ENCODE measurements at places on chromosomes 2 and 18.

DNA sequence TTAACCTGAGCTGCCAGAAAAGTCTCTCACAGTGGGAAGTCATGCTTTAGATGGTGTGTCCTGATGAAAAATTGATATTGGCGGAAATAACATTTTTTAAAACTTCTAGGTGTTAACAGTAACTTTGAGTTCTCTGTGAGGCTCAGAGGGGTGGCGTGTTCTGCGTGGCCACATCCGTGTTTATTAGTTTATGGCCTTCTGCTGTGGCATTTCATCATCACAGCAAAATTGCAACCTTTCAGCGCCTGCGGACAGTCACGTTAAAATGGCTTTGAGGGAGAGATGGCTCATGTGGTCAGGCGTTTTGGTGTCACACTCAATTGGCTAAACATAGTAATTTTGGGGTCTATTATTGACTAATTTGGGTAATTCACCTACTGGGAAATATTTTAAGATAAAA, 42.4 kb downstream of the KLHL29 start:
- DNase-seq, result no peak

GRCh38 chr2:191571163-191571769, 106.7 kb upstream of the NABP1 start:
- no peak for DNase-seq

DNA sequence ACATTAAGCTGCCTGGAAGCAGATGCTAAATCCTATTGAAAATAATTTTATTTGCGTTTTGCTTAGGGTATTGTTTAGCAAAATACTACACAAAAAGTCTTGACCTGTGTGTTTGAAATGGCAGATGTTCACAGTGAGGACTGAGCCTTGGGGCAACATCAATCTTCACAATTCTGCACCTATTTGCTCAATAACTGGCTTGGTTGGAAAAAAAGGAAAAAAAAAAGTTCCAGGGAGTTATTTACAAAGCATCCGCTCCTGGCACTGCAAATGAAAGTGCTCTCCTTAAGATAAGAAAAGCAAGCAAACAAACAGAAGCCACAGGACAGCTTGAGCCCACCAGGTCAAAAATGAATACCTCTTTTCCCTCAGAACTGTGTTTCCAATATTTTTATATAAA, 77.7 kb downstream of the MAP2 start:
- DNase-seq, result no peak

GRCh38 chr2:67625690-67626475, 228.8 kb downstream of the ETAA1 start:
- DNase-seq, result no peak

GRCh38 chr18:22459491-22459890, 41.8 kb upstream of the CTAGE1 start:
- DNase-seq, result no peak

- no peak for DNase-seq
Observed at GRCh38 chr2:20292984-20293383, 57.7 kb downstream of the PUM2 start.

DNA sequence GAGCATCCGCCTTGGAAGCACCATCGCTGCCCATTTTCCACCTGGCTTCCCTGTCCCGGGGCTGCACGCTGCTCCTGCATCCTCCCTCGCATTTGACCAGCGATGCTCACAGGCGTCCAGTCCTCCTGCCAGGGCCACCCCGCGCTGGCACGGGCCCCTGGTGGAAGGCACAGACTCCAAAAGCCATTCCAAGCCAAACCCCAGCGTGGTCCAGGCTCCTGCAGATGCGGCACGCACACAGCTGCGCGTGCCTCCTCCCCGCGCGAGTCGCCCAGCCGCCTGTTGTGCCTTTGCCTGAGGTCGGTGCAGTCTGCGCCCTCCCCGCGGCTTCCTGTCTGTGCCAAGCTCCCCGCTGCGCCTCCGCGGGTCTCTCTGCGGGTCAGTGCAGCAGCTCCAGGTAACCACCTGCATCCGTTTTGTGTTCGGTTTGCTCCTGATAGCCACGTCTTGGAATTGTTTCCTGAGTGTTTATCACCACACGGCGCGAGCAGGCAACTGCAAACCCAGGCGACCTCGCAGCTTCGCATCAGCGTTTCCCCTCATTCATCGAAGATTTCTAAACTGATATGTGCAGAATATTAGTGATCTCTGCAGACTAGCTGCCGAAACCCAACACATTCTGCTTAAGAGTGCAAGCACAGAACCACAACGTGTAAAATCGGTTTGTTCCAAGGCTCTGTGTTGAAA, 65.2 kb upstream of the SALL3 start:
- DNase-seq, result no peak

- no peak for DNase-seq
Observed at GRCh38 chr2:72291059-72291458, 143.4 kb upstream of the CYP26B1 start.

GRCh38 chr2:130303169-130303568, 39.5 kb upstream of the IMP4 start:
- DNase-seq, result no peak

Data from GM12891 (cell line).